Activated CD4-positive, alpha-beta T cell treated with anti-CD3 and anti-CD28 coated beads for 36 hours (primary cell): ENCODE measurements at places on chromosomes 7 and 10.

DNA sequence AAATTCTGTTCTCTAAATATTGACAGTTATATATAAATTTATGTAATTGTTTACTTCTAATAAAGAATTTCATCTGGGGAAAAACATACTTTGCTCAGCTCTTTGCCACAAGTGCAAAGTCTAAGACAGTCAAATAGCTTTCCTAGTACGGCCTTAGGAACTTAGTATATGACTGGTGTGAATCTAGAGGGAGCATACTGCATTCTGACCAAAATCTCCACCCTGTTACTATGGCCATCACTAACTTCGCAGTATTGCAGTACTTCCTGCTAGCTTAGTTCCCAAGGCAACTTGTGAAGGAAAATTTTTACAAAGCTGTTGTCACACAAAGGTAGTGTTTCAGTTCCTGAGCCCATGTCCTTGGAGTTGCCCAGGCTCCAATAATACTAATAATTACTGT lies 181.5 kb downstream of the CFTR start:
- H3K4me3 ChIP-seq: no peak overlapping the region
- no peak for DNase-seq
- H3K27me3 ChIP-seq: peaks cover 1% of the 10 kb centered on the region
- no peaks in the 10 kb centered on the region for H3K36me3 ChIP-seq

- no peaks in the 10 kb centered on the region for H3K4me1 ChIP-seq
- H3K27me3 ChIP-seq: peaks cover 4% of the 10 kb centered on the region
These were observed 163.6 kb downstream of the GRM8 start for GRCh38 chr7:127089146-127089545.

DNA sequence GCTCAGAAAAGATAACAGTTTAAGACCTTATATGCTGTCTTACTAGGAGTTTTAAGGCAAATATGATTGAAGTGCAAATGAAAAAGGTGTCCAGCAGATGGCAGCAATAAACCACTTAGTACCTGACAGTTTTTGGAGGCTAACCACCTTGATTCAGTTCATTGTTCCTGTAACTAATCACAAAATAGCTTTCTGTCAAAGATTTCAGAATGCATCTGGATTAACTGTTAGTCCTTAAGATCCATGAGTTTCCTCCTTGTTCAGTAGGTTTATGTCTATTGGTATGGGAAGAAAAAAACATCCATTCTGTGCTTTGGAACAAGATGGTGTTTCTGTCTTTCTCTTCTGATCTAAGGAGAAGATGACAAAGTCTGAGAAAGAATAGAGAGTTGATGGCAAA lies 46.6 kb downstream of the CCSER2 start:
- H3K27me3 ChIP-seq: no peaks in the 10 kb centered on the region
- peaks cover 41% of the 10 kb centered on the region for H3K4me1 ChIP-seq
- peak; percentile 53 for DNase-seq
- no peak overlapping the region for H3K4me3 ChIP-seq
- H3K36me3 ChIP-seq: peaks cover 30% of the 10 kb centered on the region
- H3K27ac ChIP-seq: no peak overlapping the region

GRCh38 chr10:93437946-93438612 lies 44.1 kb downstream of the MYOF start:
- H3K4me3 ChIP-seq: no peak overlapping the region
- H3K27me3 ChIP-seq: no peaks in the 10 kb centered on the region
- H3K4me1 ChIP-seq: no peaks in the 10 kb centered on the region

GRCh38 chr10:121053151-121053550 lies 202.0 kb downstream of the WDR11 start:
- no peak for DNase-seq
- H3K27me3 ChIP-seq: peaks cover 2% of the 10 kb centered on the region
- H3K4me1 ChIP-seq: no peaks in the 10 kb centered on the region
- H3K4me3 ChIP-seq: no peak overlapping the region
- H3K27ac ChIP-seq: no peak overlapping the region
- H3K36me3 ChIP-seq: no peaks in the 10 kb centered on the region

DNA sequence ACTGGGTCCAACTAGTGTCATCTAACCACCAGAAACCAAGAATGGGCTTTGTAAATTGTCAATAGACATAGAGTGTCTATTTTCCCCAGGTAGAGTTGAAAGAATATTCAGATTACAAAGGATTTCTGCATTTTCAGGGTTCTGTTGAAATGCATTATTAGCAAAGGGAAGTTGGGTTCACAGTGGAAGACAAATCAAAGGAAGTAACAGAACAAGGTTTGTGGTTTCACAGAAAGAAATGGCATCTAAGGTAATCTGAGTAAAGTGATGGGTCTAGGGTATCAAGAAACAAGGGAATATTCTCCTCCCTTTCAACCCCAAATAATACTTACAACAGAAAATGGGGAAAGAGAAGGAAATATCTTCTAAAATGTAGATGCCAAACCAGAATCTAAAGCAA lies 25.8 kb downstream of the CEP41 start:
- H3K4me1 ChIP-seq: peaks cover 72% of the 10 kb centered on the region
- no peak for DNase-seq
- no peaks in the 10 kb centered on the region for H3K27me3 ChIP-seq
- peaks cover 4% of the 10 kb centered on the region for H3K36me3 ChIP-seq
- H3K27ac ChIP-seq: peak overlapping the region; percentile 33

DNA sequence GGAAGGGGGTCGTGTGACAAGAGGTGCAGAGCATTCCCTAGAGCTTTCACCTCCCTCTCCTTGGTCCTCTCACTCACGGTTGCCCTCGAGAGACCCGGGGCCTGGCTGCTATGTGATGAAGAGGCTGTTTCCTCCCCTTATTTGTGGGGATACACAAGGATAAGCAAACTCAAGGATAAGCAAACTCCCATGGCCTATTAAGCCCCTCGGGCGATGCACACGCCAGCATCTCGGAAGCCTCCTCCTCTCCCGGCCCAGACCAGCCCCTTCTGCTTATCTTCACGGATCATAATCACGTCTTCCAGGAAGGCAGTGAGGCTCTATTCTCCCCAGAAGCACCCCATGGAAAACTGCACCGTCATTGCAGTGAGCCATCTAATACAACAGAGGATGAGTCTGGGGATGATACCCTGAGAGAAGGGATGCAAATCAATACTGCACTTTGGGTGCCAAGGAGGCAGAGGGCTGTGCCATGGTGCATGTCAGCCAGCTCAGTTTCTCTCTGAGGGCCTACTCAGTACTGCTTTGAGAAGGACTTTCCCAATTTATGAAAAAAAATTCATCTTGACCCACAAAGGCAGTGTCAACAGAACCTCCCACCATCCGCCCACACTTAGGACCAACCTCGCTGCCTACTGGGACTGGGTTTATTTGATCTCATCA lies 22.2 kb downstream of the TMEM273 start:
- H3K36me3 ChIP-seq: no peaks in the 10 kb centered on the region
- H3K27ac ChIP-seq: peak overlapping the region; percentile 43
- H3K4me3 ChIP-seq: no peak overlapping the region
